ENCODE measurements at places on chromosomes 6 and 20.

DNA sequence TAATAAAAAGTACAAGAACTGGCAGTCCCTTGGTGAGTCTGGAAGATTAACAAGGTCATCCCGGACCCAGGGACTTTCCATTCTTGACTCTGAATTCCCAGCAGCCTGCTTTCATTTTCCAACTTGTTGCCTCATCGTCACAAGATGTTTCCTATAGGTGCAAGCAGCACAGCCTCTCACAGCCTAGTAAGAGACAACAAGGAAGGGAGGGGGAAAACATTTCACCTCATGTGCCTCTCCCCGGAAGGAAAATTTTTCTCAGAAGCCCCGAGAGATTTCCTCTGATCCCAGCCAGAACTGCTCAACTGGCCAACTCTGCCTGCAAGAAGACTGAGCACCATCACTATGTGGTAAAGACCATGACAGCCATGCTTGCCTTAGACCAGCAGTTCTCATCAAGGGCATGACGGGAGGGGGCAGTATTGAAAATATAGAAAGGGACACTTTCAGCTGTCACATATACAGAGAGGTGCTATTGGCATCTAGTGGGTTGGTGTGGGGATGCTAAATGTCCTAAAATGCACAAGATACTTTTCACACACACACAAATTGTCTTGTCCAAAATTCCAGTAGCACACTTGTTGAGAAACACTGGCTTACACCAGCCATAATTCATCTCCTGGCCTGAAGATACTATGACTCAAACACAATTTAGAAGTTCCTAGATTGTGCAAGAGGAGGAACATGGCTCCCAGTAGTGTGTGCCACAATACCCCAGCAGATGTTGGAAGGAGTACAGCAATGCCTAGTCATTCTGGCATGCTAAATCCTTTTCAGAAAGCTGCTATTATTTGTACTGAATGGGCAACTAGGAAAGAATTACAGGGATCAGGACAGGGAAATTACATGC is 10.8 kb upstream of the WTAP start:
- no peak for DNase-seq

DNA sequence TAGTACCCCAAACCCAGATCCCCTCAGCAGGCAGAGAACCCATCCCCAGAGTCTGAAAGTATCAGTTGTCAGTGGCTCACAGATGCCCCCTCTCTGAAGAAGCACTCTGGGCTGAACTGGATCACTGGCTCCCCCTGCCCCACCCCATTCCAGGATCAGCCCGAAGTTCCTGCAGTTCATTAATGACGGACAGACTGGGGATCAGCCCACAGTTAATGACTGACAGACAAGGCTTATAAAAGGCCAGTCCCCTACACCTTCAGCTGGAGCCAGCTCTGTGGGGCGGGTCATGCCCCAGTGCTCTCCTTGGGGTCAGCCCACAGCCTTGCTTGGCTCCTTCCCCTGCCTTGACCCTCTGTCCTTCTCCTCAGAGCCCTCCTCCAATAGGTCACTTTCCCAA is 21.7 kb downstream of the KIAA1755 start:
- no peak for DNase-seq

- no peak for DNase-seq
Observed at GRCh38 chr6:123480986-123481385, 155.8 kb downstream of the TRDN start.

- peak; percentile 54 for DNase-seq
Observed at GRCh38 chr6:41306187-41306854, 19.8 kb upstream of the TREM1 start.

- no peak for DNase-seq
Observed at GRCh38 chr6:125828476-125829039, 37.8 kb downstream of the NCOA7 start.

- no peak for DNase-seq
Observed at GRCh38 chr20:51643390-51643789, 100.9 kb upstream of the NFATC2 start.

- no peak for DNase-seq
Observed at GRCh38 chr20:47672166-47672565, 113.1 kb downstream of the SULF2 start.

- no peak for DNase-seq
Observed at GRCh38 chr20:8073024-8073832, 53.7 kb upstream of the TMX4 start.

DNA sequence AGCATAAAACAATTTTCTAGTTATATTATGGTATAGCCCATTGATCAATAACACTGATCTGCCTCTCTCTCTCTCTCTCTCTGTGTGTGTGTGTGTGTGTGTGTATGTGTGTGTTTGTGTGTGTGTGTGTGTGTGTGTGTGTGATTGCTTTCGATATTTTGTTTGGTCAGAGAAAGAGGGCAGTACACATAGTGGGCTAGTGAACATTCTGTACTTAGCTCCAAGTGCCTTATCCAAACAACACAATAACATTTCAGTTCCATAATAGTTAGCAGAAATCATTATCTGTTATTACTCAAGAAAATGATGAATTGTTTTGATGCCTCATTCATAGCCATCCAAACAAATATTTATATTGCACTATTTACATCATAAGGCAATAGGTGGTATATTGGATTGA is 979.1 kb upstream of the CITED2 start:
- no peak for DNase-seq

DNA sequence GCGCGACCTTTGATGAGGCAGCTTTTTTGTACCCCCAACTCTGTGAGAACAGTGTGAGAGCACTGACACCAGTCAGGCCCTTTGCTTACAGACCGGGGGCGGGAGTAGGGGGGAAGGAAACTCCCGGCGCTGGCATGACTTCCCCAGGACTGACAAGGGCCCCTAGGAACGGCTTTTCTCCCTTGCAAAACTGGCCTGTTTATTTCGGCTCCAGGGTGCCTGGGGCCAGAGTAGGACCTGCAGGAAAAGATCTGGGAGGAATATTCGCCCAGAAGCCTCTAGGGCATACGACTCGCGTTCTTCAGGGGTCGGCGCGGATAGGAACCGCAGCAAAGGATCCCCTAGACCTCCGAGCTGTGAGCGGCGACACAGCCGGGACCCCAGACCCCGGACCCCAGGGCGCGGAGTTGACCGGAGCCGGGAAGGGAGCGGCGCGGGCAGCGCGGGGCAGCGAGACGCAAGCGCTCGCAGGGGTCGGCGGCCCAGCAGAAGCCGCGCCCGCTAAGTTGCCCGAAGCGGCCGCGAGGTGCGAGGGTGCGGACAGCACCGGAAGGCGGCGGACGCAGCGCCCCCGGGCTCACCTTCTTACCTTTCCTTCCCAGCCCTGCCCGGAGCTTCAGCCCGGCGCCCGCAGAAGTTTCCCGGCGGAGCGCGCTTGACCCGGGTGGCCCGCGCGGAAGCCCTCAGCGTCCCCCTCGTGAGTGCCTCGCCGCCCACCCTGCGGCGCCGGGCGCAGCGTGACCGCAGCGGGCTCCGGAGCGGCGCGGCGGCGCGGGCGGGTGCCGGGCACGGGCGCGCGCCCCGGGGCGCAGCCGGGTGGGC is at the start of gene POPDC3:
POPDC3 (minus strand) TSS at position 771 of the 822 bp plus-strand sequence. CDS start 18,105 bp downstream, outside the sequence.
- DNase-seq, result no peak

Data from activated CD4-positive, alpha-beta T cell treated with anti-CD3 and anti-CD28 coated beads for 4 hours (primary cell).